Cerebellar nuclear complex (tissue), 1 donor: ENCODE measurements at places on chromosomes 13 and 19.

DNA sequence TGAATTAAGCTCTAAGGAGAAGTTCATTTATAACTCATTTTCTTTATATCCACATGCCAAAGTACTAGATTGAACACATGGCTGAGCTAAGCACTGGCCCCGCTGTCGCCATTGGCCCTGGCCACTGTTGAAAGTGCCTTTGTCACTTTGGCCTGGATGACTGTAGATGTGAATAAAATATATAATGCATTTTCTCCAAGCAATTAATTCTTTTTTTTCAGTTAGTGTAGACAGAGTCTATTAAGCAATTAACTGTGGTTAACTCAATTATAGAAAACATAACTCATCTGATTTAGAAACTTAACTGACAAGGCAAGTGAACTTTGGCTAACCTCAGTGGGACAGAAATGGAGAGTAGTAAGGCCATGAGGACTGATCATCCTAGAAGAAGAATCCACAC lies 965.6 kb downstream of the EFNB2 start:
- no peak for DNase-seq

GRCh38 chr13:111363591-111363990 lies 43.1 kb downstream of the TEX29 start:
- DNase-seq, result no peak

GRCh38 chr19:23539499-23539898 lies 144.2 kb upstream of the ZNF91 start:
- no peak for DNase-seq

DNA sequence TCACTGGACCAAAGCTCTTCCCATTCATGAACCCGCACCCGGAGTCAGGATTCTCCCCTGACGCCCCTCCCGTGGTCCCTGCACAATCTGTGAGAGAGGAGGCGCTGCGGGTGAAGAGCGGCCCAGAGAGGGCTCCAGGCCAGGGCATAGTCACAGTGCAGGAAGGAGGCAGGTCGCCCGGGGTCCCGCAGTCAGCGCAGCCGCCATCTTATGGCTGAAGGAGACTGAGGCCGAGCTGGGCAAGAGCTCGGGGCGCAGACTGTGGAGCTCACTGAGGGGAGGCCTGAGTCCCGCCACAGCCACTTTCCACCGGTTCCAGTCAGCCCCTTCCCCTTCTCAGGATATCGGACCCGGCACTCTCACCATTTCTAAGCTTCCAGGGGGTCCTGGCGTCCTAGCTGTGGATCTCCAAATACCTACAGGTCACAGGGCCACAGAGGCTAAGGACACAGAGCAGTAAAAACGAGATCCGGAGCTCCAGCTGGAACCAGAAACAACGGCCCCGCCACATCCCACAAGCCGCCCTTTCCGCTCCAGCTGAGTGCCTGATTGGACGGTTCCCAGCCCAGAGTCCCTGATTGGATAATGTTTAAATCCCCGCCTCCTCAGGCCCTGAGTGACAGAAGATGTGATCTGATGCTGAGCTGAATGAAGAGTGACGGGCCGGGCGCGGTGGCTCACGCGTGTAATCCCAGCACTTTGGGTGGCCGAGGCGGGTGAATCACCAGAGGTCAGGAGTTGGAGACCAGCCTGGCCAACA lies at the start of gene ZNF99:
ZNF99 (minus strand) TSS at position 501 of the 760 bp plus-strand sequence; CDS start at position 366, 135 bp downstream.
- peak; percentile 0 for DNase-seq

DNA sequence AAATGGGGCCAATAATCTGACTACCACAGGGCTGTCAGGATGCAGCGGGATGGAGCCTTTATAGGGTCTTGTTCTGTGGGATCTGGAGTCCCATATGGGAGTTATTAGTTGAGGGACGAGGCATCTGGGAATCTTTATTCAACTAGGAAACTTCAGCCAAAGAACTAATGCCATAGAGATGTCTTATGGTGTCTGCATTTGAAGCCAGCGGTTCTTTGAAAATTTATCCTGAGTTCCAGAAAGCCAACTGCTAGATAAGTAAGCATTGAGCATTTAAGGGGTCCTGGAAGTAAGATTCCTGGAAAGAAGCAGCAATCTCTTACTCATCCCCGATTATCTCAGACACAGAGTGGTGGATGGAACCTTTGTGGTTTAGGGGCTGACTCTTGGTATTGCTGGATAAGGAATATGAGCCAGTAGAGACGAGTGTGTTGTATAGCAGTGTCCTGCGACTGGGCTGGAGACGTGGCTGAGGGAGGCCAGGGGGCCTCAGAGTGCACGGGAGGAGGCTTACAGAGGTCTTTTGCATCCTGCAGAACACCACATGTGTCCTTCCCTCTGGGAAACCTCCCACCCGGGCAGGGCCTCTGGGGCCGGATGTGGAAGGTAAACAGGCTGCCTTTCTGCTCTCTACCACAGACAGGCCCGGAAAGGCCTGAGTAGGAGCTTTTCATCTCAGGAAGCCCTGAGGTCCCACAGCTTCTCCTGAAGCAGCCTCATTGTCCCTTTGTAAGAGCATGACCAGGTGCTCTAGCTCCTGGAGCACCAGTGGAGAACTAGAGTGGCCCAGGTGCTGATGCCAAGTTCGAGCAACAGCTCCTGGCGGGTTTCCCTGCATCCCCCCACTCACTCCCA lies 28.8 kb downstream of the ACTN4 start:
- DNase-seq, result no peak

- no peak for DNase-seq
These were observed 58.8 kb downstream of the GGACT start for GRCh38 chr13:100529666-100530377.

DNA sequence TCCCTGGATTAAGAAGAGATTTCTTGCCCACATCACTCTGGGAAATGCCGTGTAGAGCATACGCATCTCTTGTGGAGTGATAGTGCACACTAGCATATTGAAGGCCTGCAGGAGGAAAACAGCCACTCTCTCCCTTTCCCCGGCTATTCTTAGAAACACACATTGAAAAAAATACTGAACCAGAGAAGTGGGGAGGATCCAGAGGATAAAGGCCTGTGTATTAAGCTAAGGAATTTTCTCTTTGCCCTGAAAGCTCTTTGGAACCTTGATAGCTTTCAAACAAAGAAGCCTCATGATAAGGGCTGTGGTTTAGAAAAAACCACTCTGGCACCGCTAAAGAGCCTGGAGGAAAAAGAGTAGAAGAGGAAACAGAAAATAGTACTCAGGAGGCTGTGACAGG lies 386.1 kb upstream of the NBEA start:
- DNase-seq, result no peak

DNA sequence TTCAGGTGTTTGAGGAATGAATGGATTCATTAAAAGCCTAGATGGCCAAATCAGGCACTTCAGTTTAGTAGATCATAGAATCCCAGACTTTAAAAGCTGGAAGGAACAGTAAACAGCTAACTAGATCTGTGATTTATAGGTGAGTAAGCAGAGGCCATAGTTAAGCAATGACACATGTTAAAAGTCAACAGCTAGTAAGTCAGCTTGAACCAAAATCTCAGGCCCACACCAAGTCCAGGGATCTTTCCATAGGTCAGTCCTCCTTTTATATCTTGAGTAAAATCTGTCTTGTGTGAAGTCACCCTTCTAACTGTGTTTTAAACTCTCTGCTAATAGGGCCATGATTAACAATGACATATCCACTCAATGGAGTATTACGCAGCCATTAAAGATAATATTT lies 275.5 kb upstream of the SOX21 start:
- DNase-seq, result no peak

DNA sequence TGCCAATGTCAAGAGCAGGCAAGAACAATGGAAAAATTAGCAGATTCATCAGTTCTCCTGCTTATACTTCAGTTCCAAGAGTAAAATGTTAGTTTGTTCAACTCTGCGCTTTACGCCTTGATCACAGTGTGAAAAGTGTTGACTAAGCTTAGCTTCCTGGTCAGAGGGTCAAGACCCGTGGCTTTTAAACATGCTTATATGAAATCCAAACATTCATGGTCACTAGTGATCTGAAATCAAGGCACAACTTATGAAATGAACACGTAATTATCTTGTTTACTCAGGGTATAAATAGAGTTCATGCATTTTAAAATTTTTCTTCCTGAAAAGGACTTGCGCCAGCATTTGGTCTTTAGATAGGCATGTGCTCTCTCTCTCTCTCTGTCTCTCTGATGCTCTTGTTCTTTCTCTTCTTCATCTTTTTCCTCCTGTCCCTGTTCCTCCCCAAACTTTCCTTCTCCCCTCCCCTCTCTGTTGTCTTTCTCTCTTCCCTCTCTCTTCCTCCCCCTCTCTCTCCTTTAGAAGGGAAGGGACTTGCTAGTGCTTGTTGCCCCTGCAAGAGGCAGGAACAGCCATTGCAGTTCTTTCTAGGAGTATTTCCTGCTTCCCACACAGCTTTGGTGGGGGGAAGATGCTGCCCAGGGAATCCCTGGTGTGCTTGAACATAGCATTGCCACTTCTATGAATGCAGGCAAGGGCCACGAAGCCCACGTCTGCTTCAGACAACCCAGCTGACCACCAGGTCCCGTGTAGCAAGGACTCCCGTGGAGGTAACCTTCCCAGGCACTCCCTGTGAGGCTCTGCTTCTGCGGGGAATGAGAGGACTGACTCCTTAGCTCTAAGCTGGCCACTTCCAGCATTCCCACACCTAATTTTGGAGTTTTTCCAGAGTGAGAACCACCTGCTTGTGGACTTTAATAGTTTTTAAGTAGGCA lies 7.1 kb upstream of the ZNF536 start:
- no peak for DNase-seq

GRCh38 chr13:32224916-32225315 lies 90.2 kb downstream of the ZAR1L start:
- DNase-seq, result no peak

DNA sequence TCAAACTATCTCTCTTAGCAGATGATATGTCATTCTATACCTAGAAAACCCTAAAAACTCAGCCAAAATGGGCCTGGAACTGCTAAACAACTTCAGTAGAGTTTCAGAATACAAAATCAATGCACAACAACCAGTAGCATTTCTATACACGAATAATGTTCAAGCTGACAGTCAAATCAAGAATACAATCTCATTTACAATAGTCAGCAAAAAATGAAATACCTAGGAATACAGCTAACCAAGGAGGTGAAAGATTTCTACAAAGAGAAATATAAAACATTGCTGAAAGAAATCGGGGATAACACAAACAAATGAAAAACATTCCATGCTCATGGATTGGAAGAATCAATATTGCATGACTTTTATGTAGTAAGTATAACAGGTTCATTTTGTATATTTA lies 804.8 kb downstream of the SLITRK1 start:
- DNase-seq, result no peak

DNA sequence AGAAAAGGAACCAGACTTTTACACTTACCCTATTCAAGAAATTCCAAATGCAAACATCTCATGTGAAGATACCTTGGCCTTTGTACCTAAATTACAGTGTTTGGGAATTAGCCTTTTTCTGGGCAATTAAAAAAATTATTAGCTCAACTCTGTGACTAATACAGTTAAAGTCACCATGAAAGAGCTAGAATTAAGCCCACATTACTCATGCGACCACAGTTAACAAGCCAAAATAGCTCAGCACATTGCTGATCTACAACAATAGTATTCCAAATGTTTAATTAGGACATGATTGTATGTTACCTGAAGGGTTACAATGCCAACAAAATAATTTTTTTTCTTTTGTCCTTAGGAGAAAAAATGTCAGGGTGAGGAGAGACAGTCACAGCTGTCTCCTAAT lies 263.6 kb upstream of the GPC6 start:
- DNase-seq, result no peak
